NK-92 treated with Interleukin-12 subunit alpha and Interleukin-12 subunit beta, amount 100 ng/mL, for 24 hours (cell line): ENCODE measurements at places on chromosomes 1 and 21.

GRCh38 chr1:192159781-192160180, 1.5 kb downstream of the RGS18 start:
- no peak for DNase-seq

DNA sequence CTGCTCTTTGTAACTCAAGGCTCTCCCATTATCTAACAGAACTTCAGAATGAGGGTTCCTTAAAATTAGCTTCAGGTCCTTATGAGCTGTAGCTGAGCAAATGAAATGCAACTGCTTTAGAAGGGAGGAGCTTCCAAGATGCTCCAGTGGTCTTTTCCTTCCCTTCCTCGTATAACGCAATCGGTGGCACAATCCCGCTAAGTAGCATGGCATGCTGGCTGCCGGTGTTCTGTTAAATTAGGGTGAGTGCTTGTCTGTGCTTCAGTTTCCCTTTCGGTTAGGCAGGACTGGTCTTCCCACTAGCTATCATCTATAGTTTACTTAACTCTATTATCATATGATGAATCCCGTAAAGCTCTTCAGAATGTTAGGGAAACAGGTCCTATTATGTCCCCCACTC, 917 bp downstream of the KIAA0040 start:
- DNase-seq: no peak

DNA sequence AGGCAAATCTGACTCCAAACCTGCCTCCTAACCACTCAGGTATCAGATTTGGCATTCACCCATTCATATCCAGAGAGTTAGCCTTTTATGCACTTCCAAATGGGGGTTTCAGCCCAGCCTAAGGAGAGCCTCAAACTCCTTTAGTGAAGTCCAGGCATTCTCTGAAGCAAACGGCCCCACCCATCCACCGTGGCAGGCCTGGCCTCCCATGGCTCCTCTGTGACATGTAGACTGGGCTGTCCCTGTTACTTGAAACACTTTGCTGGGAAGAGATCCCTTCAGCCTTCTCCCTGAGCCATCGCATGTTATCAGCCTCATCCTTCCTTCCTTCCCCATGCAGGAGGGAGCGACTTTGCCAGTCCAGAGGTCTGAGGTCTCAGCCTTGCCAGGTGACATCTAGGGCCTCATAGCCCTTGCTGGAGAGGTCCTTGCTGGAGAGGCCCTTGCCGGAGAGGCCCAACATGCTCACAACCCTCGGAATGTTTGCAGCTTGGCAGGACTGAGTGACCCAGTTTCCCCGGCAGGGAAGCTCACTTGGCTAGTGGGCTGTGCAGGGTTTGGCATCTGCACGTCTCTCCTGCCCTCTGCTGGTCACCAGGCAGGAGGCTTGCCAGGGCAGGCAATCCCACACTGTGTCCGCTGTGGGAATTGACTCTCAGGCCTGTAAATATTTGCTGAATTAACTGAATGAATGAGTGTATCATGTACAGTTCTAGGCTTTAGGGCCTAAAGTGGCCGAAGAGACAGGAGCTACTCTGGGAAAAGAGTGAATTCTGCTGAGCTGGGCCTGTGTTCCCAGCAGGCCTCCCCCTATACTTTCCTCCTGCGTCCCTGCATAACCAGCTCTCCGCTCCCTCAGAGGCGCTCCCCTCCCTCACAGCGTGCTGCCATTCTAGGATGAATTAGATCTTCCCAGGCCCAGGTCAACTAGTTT, 26.7 kb upstream of the RBM15 start:
- peak; percentile 29 for DNase-seq

DNA sequence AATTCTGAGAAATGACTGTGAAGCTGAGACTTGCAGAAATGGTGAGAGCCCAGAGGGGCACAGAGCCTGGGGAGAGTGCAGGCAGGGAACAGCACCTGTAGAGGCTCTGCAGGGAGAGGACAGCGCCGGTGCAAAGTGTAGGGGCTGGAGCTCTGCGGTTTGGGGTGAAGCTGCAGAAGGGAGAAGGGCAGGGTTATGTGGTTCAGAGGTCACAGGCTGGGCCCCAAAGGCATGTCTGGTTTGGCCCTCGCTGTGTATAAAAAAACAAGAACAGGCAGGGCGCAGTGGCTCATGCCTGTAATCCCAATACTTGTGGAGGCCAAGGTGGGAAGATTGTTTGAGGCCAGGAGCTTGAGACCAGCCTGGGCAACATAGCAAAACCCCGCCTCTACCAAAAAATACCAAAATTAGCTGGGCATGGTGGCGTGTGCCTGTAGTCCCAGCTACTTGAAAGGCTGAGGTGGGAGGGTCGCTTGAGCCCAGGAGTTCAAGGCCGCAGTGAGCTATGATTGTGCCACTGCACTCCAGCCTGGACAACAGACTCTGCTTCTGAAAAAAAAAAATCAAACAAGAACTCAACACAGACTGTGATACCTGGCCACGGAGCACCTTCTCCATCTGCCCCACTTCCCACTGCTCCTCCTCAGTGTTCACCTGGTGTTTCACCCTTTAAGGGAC, 29.1 kb downstream of the SERINC2 start:
- DNase-seq: no peak

DNA sequence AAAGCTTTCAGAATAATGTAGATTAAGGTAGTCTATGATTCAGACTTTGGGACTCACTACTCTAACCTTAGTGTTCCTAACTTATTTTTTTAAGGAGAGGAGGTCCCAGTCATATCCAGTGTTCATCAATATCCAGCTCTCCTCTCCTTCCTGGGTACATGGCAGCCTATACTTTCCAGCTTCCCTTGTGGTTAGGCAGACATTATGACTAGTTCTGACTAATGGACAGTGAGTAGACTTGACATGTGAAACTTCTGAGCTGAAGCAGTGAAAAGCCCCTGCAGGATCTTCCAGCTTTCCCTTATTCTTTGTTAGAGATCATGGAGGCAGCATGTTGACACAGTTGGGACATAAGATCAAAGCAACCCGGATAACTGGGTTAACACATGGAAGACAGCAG, 144.2 kb downstream of the PTPRU start:
- no peak for DNase-seq

GRCh38 chr1:229485318-229485717, 22.8 kb downstream of the NUP133 start:
- no peak for DNase-seq

DNA sequence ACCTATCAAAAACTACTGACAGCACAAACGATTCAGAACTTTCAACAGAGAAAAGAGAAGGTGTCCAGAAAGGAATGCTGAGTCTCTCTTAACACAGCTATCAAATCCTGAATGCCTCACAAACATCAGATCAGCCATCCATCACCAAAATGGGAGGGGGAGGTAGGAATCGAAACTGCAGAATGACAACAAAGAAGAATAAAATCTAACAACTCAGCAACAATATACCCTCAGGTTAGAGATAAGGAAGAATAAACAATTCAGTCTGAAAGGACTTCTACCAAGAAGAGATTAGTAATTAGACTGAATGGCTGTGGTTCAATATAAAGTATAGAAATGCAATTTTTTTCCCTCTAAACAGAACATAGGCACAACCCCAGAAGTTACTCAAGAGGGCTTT, 94.4 kb downstream of the RERE start:
- no peak for DNase-seq

GRCh38 chr1:14742181-14742980, 143.9 kb downstream of the KAZN start:
- no peak for DNase-seq

- no peak for DNase-seq
Measured at GRCh38 chr1:175687622-175688415, 55.6 kb downstream of the TNR start.

- DNase-seq: peak; percentile 80
Measured at GRCh38 chr1:212285685-212286555, 710 bp downstream of the PPP2R5A start.

GRCh38 chr1:74570797-74571492, 58.5 kb upstream of the LRRC53 start:
- DNase-seq: no peak
